Ureter (tissue), 1 donor: ENCODE measurements at places on chromosomes 1 and 21. TPM values are rescaled to one million over a fixed set of nuclear protein-coding genes. Genes with fewer than 3 reads are reported as not detected.

RBBP5 gene
- 13.7 TPM for total RNA-seq

KCNJ15 gene
- 58.5 TPM for total RNA-seq

PADI2 gene
- 1.8 TPM for total RNA-seq

KRTAP13-2 gene
- total RNA-seq, result not detected

FAM72C gene
- total RNA-seq, result 0.42 TPM

CFAP141 gene
- total RNA-seq, result not detected

GPR37L1 gene
- total RNA-seq, result 0.10 TPM

ZNF683 gene
- total RNA-seq, result 1.2 TPM

DIP2A gene
- total RNA-seq, result 52.9 TPM

OR2L13 gene
- not detected for total RNA-seq

FCER1A gene
- total RNA-seq, result 0.99 TPM

BATF3 gene
- 3.5 TPM for total RNA-seq

SAMSN1 gene
- total RNA-seq, result 8.3 TPM

GIPC2 gene
- 3.1 TPM for total RNA-seq

USP21 gene
- 29.1 TPM for total RNA-seq

DCST2 gene
- 1.2 TPM for total RNA-seq

SLC16A4 gene
- total RNA-seq, result 3.3 TPM

MXRA8 gene
- 41.9 TPM for total RNA-seq
